CD4-positive, alpha-beta T cell treated with Interleukin-1 beta for 1 hour (primary cell): ENCODE measurements at places on chromosomes 12 and 14.

DNA sequence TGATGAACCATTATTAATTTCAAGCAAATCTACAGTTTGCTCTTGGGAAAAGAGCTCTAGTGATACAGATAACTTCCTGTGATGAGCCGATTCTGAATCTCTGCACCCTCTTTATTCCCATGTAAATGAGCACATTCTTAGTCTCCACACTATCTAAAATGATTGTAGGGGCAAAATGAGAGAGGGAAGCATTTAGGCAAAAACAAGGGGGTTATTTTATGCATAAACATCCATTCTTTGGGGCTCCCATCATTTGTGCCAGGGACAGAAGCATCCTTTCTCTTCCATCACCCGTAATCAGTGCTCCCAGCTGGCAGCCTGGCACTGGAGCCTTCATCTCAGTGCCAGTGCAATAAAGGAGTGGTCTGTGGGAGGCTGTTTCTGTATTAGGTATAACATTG is 1.7 kb upstream of the GPD1 start:
- DNase-seq, result no peak

- DNase-seq, result no peak
Observed at GRCh38 chr12:88339254-88339949, 197.3 kb downstream of the TMTC3 start.

DNA sequence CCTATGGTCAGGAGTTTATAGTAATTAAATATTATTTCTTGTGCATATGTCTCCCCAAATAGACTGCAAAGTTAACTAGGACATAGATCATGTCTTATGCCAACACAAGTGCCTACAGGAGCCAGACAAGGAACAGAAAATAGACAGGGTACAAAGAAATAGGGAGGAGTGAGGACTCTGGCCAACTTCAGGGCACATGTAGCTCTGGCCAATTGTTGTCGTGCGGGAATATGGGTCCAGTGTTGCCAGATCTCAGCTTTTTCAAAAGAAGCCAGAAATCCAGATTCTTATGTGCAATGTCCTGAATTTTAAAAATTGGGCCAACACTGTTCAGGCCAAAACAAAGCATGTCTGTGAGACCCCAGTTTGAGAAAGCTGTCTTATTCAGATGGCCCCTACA is 68.7 kb downstream of the RFX4 start:
- DNase-seq, result no peak

GRCh38 chr14:30757082-30757481 is 117.3 kb upstream of the COCH start:
- DNase-seq, result no peak

DNA sequence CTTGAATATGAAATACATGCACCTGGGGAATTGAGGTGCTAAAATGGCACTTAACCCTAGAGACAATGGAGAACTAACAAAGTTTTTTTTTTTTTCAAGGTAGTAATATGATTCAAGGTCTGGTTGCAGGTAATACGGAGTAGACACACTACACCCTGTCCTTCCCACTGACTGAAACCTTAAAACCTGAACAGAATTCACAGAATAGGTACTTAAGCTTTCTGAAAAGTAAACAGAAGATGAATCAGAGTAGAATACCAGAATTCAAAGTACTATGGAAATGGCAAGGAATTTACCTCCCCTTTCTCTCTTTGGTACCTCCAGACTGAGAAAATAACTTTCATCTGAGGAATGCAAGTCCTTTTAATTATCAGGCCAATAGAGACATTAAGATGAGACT is 87.2 kb downstream of the PAPLN start:
- no peak for DNase-seq

DNA sequence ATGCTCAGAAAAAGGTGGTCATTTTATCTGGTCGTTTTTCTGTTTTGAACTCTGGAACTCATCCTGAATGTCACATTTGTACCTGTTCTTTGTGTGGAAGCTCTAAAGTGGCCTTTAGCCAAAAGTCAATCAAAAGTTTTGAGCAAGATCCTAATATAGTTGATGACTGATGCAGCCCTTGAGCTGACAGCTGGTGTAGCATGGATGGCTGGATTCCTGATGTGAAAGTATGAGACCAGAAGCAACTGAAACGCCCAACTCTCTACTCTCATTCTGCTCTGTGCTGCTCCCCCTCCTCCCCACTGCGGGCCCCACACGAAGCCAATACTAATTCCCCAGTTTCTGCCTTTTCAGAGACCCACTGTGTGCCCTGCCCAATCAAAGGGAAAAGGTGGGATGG is 10.3 kb upstream of the MYH7 start:
- DNase-seq, result no peak

GRCh38 chr12:103373088-103373523 is 122.7 kb downstream of the C12orf42 start:
- DNase-seq, result no peak

DNA sequence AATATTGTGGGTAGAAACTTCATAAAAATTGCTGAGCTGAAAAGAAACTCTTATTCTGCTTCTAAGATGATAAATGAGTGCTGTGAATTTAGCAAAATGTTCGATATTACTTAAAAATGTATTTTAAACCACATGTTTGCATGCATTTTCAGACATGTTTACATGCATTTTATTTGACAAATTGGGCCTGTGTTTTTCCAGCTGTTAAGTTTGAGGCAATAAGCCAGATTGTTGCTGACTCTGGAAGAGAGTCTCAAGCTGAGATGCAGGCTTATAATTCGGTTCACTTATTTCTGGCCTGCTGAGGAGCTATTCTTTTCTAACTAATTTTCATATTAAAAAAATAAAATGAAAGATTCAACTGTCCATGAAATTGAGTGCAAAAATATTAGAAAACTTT is 110.1 kb downstream of the SYNE2 start:
- no peak for DNase-seq

- no peak for DNase-seq
Observed at GRCh38 chr12:67410246-67410645, 141.1 kb downstream of the CAND1 start.

DNA sequence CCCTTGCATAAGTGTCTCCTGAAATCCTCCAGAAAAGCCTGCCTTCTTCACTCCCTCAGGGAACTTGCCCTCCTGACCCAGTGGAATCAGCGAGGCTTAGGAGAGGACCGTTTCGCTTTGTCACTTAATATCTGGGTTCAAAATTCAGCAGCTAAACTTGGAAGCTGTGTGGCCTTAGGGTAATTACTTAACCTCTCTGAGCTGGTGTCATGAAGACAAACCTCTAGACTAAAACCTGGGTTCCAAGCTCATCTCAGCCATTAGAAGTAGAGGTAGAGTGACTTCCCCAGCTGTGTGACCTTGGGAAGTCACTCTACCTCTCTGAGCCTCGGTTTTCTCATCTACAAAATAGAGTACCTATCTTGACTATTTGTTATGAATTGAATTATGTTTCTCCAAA is 18.3 kb upstream of the RBM19 start:
- DNase-seq, result no peak

DNA sequence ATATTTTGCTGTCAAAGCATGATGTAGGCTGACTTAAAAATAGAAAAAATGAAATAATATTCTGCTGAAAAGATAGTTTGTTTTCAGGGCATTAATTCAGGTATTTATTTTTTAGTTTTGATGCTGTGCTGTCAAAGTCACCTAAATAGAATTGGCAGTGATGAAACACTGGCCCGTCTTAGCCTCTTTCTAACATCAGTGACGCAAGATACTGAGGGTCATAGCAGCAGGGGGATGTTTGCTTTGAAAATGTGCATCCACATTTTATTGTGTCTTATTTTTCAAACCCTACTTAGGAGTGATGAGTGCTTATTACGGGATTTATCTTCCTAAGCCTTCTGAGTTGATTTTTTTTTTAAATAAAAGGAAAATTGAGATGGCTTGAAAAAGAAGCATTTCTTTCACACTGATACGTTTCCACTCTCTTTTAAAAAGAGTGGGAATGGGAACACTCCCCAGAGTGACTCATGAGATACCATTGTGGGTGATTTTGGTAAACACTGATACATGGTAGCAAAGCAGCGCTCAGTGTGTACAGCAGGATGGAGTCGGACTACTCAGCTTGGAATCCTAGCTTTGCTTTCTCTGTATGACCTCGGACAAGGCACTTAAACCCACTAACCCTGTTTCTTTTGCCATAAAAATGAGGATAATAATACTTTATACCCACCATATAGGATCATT is 290.8 kb downstream of the ERC1 start:
- no peak for DNase-seq

GRCh38 chr14:100372357-100373048 is 49.4 kb downstream of the SLC25A47 start:
- no peak for DNase-seq

DNA sequence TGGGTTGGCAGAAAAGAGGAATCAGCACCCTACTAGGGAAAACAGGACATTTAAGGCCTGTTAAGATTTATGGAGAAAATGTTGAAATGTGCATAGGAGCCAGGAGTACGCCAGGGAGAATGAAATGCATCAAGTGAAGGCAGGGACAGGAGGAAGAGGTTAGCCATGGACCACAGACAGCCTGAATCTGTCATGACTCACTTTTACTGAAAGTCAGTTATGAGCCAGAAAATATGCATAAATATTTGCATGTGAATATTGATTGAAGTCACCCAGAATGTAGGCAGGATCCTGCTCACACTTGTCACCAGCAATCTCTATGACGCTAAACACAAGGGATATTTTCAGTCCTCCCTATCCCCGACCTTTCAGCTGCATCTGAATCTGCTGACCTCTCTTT is 25.1 kb upstream of the CDK17 start:
- DNase-seq, result no peak

DNA sequence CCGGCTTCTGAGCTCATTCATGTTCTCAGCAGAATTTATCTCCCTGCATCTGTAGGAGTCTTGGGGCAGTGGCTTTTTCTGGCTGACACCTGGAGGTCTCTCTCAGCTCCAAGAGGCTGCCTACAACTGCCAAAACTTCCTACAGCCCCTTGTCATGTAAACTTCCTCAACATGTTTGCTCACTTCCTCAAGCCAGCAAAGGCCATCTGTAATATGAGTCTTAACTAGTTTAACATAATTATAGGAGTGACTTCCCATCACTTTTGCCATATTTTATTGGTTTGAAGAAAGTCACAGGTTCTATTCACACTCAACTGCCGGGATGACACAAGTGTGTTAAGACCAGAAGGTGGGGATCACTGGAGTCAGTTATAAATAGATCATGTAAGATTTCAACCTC is 194.0 kb downstream of the VRK1 start:
- no peak for DNase-seq

GRCh38 chr12:116515684-116516083 is 43.5 kb upstream of the MAP1LC3B2 start:
- DNase-seq, result no peak

DNA sequence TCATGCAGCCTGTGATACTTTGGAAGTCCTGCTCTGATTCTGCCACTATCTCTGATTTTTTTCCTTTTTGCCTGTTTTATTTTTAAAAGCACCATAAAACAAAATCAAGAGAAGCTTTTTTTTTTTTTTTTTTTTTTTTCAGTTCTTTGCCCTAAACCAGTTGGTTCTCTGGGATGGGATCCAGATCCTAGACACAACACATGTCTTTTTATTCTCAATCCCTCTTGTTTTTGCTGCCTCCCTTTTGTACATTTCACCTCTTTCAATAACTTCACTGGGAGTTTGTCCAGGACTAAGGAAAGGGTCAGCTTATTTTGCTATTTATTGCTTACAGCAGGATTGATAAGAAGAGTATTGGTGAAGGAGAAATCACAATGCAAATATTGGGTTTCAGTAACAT is 139.4 kb downstream of the GRIP1 start:
- DNase-seq, result no peak

DNA sequence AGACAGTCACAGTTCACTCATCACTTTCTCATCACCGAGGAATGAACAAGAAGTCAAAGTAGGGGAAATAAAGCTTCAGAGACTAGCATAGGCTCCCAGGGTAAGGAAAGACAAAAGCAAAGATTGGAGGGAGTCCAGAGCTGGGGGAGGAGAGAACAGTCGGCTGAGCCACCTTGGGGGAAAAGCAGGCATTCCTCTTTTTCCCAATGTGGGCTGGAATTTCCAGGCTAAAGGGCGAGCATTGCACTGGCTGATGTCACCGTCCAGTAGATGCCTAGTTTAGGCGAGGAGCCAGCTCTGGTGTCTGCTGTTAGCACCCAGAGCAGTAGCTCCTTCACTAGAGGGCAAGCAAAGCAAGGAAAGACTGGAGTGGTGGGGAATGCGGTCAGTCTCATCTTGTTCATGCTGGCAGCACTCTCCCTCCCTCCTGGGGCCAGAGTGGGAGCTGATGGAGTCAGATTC is 8.5 kb upstream of the KRT75 start:
- DNase-seq, result no peak

DNA sequence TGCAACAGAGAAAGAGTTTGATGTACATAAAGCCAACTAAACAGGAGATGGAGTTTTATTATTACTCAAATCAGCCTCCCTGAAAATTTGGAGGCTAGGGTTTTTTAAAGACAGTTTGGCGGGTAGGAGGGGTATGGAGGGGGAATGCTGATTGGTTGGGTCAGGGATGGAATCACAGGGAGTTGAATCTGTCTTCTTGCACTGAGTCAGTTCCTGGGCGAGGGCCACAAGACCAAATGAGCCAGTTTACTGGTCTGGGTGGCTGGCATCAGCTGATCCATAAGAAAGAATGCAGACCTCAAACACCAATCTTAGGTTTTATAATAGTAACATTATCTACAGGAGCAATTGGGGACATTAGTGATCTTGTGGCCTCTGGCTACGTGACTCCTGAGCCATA is 64.9 kb downstream of the RIN3 start:
- no peak for DNase-seq

DNA sequence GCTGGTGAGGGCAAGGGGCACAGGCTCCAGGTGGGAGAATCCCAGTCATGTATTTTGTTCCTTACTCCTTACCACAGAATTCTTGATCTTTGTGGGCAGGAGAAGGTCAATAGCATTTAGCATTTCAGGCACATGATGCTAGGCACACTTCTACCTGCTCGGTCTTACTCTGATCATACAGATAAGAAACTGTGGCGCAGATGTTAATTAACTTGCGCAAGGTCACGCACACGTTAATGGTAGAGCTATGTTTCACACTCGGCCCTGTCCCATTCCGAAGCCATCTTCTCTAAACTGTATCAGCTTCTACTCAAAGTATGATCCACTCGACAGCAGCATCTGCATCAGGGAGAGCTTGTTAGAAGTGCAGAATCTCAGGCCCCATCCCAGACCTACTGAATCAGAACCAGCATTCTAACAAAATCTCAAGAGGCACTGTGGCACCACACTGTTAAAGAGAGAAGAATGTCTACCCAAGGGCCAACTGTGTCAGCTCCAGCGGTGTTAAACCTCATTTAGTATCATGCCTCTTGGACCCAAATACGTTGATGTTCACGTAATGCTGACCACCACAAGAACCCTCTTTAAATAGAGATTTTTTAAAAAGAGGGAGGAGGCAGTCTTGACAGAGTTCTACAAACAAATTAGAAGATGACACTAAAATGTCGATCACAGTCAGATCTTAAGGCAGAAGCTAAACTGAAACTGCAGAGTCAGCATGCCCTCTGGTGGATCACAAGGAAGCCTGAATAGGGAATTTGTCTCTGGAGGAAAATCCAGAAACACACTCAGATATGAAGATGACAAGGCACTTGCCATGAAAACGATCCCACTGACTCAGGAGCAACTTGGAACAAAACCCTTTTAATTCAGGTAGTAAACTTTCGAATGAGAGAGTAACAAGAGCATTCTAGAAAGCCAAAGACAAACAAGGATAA is 7.3 kb downstream of the STXBP6 start:
- no peak for DNase-seq
